ENCODE measurements at places on chromosomes 12 and 14. TPM values are rescaled to one million over a fixed set of nuclear protein-coding genes. Genes with fewer than 3 reads are reported as not detected.

DNA sequence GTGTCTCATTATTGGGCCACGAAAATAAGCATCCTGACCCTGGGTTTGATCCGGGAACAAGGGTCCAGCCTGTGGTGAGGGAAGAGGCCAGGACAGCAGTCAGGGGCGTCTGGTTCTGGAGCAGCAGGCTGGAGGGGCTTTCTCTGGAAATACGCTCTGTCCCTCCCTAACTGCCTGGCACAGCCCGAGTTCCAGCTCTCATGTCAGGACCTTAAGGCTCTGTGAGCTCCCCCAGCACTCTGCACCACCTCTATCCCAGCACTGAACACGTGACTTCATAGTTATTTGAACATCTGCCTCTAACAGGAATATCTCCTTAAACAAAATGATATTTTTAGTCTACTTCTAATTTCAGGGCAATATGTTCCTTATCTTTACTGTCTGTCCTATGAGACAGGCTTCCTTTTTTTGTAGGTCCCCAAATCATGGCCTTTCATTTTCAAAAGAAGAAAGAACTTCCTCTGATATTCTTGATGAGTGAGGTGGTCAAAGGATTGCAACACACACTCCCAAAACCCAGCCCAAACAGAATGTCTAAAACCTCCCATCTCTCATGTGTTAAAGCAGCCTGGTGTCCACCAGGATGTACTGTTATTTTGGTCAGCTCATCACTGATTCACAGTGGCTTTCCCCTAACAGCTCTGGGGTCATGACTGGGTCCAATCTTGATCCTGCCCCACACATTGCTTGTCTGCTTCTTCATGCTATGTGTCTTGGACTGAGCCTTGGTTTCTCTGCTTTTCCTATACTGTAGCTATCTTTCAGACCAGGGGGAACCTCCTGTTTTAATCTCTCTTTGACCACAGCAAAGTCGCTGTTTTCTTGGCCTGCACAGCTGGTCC, 9.7 kb downstream of the AQP6 start:
- DNase-seq, result no peak

- no peak for DNase-seq
These were observed 149.4 kb upstream of the PRMT8 start for GRCh38 chr12:3341594-3341993.

Gene SSPN
- polyA plus RNA-seq, result not detected

Gene KLRD1
- 0.01 TPM for polyA plus RNA-seq

- DNase-seq, result no peak
These were observed 190.2 kb upstream of the CAND1 start for GRCh38 chr12:67078957-67079356.

Gene ABCC9
- polyA plus RNA-seq, result not detected

- DNase-seq, result no peak
These were observed 1483.6 kb upstream of the SEL1L start for GRCh38 chr14:83017296-83017695.

- DNase-seq, result no peak
These were observed 1.2 kb downstream of the PIK3C2G start for GRCh38 chr12:18262514-18262913.

Gene PPFIA2
- polyA plus RNA-seq, result not detected

DNA sequence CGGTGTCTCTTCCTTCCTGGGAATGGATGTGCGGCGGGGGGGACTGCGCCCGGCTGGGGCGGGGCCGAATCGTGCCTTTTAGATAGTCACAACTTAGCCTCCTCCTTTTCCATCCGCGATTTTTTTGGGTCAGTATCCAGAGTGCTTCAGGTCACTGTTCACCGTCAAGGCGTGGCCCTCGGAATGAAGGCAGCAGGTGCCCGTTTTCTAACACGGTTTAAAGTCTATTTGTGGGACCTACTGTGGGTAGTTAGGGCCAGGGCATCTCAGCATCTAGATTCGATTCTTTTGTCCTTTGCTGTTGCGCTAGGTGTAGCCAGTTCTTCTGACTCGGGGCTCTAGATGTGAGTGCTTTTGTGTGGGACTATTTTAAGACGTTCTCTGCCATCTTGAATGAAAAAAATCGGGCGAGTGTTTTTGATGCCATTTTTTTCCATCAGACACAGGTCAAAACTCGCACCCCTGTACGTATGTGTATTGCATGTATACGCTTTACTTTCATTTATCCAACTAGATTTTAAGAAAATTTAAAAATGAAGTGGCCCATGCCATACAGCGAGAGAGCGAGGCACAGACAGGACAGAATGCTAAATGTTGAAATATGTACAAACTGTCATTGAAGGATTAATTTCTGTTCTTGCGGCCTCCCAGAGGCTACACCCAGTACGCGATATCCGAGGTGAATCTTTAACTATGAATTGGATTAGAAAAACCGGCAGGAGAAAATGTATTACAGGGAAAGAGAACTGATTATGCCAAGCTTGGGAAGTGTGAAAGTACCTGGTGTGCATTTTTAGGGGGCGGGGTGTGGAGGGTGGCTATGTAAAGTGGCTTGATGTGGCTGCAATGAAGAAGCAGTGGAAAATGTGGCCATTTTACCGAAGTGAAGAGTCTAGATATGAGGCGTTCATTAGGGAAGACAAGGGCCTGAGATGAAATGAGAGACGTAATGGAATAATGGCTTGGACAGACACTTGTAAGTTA, 835 bp downstream of the VEZT start:
- no peak for DNase-seq

DNA sequence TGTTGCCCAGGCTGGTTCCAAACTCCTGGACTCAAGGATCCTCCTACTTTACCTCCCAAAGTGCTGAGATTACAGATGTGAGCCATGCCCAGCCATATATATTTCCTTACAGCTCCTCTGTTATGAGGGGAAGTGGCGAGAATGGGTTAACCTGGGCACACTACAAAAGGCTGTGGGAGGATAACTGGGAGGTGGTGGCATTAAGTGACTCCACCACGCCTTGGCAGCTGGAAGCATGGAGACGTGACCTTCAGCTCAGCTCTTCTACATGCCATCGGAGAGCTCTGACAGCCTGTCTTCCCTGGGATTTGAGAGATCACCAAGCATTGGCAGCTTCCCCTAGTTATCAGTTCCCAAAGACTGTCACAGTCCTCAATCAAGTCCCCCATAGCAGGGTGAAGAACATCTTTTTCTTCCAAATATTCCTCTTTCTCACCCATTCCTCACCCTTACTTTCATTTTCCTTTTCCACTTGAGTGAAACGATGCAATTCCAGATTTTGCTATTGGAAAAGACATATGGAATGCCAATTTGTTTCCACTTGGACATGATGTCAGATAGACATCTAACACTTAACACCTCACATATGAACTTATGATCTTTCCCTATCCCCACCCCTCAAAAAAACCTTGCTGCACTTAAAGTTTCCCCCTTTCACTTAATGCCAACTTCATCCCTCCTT, 48.5 kb downstream of the PHLDA1 start:
- no peak for DNase-seq

DNA sequence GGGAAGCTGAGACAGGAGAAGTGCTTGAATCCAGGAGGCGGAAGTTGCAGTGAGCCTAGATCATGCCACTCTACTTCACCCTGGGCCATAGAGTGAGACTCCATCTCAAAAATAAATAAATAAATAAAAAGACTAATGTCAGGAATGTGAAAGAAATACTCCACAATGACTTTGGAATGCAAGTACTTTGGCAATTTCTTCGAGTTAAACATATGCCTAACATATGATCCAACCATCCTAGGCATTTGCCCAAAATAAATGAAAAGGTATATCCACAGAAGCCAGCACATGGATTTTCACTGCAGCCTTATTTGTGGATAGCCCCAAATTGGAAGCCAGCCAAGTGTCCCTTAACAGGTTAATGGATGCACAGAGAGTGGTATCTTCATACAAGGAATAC, 357.9 kb upstream of the TMEM132C start:
- no peak for DNase-seq

DNA sequence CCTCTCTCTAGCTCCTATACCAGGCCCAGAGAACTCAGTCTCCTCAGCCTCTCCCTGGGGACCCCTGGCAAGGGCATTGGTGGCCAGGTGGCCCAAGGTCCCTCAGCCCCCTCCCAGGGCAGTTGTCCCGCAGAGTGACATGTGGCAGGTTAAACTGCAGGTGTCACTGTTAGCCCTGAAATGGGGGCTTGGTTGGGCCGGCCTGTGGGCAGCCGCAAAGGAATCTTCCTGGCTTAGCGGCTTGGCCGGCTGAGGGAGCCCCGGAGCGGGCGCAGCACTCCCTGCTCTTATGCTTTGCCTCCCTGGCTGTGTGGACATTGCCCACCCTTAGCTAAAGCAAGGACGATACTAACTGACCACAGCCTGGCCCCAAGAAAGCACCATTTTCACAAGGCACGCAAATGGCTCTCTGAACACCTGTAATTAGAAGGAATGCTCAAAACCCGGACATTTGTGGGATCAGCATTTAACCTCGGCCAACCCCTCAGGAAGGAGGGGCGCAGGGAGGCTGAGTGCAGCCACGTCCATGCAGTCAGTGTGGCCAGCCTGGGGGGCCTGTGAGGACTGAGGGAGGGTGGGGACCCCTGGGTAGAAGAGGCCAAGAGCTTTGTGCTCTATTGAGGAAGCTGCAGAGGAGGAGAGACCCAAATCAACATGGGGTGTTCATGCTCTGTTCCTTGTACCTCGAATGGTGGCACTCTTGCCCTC, 82.2 kb downstream of the PAPOLA start:
- peak; percentile 65 for DNase-seq

- DNase-seq, result peak; percentile 5
These were observed 389.7 kb upstream of the FAR2 start for GRCh38 chr12:28759333-28759732.

DNA sequence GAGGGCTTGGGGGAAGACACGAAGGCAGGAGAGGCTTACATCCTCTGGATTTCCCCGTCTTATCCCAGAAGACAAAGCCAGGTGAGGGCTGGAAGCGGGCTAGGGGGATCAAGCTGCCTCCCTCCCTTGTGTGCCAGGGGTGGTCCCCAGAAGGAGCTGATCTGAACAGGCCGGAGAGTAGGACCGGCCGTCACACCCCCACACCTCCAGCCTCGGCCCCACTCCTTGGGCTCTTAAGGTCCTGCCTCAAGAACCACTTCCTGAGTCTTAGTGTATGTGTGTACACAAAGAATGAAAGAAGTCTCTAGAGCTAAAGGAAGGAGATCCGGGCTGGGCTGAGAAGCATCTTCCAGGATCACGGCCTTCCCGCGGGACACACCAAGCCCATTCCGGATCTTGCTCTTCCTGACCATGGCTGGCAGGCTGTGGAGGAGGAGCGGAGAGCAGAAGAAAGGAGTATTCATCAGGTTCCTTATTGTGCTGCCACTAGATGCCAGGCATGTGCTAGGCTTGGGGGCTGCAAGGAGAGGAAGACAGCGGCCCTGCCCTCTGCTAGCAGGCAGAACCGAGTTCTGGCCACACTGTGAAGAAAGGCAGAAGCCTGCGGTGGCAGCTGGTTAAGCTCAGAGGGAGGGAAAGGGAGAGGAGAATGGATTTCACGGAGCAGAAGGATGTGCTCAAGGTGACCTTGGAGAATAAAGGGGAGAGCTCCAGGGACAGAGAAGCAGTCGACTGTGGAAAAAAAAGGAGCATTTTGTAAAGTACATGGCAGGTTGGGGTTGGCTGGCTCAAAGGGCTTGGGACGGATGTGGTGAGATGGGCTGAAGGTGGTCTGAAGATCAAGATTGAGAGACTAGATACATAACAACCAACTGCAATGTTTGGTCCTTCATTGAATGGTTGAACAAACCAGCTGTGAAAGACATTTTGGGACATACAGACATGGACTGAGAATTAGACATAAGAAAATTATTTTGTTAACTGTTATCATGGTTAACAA, 1.3 kb upstream of the CD63 start:
- DNase-seq, result no peak

Gene RERGL
- polyA plus RNA-seq, result not detected

DNA sequence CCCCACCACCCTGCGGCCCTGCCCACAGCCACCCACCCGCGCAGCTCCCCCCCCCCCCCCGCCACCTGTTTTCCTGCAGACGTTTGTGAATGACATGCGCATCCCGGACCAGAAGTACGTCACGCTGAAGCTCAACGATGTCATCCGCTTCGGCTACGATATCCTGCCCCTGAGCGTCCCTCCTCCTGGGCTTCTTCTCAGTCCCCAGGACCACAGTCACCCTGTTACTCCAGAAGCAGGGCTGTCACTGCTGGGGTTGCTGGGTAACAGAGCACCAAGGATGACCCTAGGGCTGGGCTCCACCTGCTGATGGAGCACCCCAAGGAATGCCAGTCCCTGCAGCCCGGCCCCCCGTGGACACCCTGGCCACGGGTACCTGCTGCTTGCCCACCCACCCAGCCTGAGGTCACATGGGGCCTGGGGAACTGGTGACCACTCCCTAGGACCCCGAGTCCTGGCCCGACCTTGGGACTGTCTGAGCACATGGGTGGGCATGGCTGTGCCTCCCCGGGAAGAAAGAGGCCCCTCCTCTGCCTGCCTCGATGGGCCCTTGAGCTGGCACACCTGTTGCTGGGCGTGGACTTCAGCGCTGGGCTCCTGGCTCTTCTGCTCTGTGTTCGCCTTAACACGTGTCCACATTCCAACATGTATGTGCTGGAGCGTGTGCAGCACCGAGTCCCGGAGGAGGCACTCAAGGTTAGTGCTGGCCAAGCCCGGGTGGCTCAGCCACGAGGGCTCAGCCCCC, 12.9 kb downstream of the CEP170B start:
- DNase-seq, result no peak

GRCh38 chr14:93108105-93108504, 7.6 kb downstream of the ITPK1 start:
- DNase-seq, result no peak

GRCh38 chr14:53630336-53630735, 326.3 kb downstream of the BMP4 start:
- DNase-seq, result no peak

GRCh38 chr12:73632191-73632590, 905.4 kb upstream of the ATXN7L3B start:
- no peak for DNase-seq

- no peak for DNase-seq
These were observed 20.2 kb downstream of the DCAF4 start for GRCh38 chr14:72946491-72946890.

Gene FOXN4
- not detected for polyA plus RNA-seq

DNA sequence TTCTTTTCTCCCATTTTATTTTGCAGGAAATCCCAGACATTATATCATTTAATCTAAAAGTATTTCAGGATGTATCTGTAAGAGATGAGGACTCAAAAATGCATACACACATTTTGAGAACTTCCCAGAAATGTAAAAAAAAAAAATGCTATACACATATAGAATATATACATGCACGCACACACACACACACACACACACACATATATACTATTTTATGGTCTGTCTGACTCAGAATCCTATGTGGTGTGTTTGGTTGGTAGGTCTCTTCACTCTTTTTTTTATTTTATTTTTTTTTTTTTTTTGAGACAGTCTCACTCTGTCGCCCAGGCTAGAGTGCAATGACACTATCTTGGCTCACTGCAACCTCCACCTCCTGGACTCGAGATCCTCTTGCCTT, 65.5 kb downstream of the FBXO34 start:
- DNase-seq, result no peak

DNA sequence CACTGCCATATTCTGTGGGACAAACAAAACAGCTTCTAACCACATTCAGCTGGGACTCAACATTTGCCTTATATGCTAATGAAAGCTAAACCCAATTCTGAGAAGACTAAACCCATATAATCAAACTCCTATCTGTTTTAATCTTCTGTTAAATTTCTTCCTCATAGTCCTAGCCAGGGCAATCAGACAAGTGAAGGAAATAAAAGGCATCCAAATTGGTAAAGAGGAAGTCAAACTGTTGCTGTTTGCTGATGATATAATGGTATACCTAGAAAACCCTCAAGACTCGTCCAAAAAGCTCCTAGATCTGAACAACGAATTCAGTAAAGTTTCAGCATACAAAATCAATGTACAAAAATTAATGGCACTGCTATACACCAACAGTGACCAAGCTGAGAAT, 157.1 kb downstream of the PHLDA1 start:
- no peak for DNase-seq
